ENCODE measurements at places on chromosomes 1 and 21.

GRCh38 chr1:195202241-195202640, 1406.0 kb downstream of the KCNT2 start:
- no peak for DNase-seq

DNA sequence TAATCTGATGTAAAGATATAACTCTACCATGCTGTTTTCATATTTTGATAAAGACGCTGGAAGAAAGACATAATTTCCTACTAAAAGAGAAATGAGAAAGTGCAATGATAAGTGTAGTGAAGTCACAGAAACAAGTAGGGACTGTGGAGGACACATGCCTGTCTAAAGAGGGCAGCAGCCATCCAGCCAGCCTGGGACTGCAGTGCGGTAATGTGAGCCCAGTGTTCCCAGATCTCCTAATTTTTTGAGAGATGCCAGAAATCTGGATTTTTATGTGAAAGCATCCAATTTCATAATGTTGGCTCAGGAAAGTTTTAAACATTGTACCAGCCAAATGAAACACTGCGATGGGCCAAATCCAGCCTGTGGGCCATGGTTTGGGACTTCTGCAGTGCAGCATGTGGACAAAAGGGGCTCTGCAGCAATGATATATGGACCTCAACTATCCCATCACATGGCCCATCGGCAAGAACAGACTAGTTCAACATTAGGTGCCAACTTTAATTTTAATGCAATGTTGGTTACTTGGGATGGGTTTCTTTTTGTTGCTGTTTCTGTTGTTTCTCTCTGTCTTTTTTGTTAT, 329.5 kb downstream of the LTN1 start:
- DNase-seq = no peak

DNA sequence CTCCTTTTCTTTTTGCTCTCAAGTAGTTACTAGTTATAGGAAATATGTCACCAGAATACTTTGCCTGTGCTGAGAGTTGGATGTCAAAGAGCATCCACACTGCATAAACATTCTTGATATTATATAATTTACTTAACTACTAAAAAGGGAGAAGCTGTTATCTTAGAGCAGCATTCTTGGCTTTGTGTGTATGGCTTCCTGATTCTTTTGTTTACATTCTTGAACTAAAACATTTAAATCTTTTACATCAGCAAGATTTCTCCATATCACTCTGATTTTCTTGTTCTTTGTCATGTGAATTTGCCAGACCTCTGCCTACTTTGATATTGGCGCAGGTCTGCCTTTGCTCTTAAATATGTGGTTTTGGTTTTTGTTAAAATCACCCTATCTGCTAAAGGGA, 48.8 kb downstream of the SUCO start:
- no peak for DNase-seq

GRCh38 chr1:111934106-111934852, 55.2 kb downstream of the KCND3 start:
- DNase-seq = no peak

DNA sequence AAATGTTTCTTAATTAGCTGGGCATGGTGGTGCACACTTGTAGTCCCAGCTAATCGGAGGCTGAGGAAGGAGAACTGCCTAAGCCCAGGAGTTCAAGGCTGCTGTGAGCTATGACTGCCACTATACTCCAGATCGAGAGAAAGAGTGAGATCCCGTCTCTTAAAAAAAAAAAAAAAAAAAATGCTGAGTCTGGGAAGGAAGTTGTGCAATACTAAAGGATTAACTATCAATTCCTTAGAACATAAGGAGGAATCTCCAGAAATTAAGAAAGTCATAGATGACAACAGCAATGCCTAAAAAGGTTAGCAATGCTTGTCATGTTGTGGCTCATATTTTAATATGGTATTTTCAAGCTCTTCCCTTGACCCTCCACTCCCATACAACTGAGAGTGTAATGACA, 5.3 kb downstream of the LUZP1 start:
- no peak for DNase-seq
